ENCODE measurements at places on chromosomes 11 and 22.

DNA sequence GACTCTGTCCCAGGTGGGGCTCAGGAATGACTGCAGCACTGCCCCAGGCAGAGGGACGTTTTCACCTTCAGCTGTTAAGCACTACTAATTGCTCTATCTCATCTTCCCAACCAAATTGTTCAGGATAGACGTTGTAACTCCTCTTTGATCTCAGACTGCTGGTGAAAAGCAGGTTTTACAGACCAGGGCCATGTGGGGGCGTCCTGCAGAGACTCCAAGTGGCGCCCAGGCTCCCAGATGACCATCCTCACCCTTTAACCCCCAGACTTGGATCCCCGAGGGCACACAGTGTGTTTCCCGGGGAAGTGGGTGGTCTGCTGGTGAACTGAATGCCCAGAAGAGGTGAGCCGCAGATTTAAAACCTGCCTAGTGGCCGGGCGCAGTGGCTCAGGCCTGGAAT is 23.9 kb downstream of the FADD start:
- no peak for DNase-seq

GRCh38 chr11:60899046-60899936 is 7.1 kb downstream of the PRPF19 start:
- peak; percentile 56 for DNase-seq

GRCh38 chr11:95593111-95593510 is 196.5 kb downstream of the FAM76B start:
- no peak for DNase-seq

GRCh38 chr11:67632982-67633755 is 3.4 kb upstream of the NUDT8 start:
- DNase-seq = no peak

DNA sequence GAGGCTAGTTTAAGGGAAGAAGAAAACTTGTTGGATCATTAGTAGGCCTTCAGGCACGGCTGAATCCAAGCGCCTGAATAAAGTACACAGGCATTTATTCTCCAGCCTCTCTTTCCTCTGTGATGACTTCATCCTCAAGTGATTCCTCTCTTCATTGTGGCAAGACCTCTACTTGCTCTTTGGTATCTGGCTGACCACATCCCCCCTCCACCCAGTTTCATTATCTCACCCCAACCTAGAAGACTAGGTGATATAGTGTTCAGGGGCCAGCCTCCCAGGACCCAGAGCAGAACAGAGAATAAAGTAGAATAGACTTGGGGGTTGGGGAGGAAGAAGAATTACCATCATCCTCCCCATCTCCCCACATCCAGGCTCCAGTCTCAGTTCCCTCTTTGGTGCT is 189.3 kb downstream of the MIAT start:
- DNase-seq = no peak

GRCh38 chr11:39432929-39433328 is 2026.5 kb downstream of the LRRC4C start:
- DNase-seq = no peak

DNA sequence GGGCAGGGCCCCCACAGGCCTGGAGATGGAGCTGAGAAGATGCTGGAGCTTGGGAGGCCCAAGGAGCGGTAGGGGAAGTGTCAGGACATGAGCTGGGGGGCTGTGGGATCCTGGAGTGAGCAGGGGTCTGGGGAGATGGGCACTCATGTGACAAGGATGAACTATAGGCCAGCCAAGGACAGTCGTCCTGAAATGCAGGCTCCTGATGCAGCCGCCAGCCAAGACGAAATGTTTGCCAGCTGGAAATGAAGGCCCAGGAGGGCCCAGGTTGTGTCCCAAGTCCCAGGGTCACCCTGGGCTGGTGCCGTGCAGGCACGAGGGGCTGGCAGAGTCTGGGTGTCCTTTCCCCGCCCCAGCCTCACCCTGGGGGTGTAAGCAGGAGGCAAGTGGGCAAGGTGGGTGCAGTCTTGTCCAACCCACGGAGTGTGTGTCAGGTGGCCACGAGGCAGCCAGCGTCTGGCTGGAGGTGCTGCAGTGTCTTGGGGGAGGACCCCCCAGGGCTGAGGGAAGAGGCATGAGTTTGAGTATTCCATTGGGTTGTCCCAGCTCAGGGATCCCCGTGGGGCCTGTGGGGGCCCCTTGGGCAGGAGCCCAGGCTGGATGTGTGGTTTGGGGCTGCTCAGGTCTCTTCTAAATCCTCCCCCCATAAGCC is 21.4 kb downstream of the MRGPRG start:
- no peak for DNase-seq

GRCh38 chr22:46528121-46528610 is 9.3 kb downstream of the CELSR1 start:
- no peak for DNase-seq

DNA sequence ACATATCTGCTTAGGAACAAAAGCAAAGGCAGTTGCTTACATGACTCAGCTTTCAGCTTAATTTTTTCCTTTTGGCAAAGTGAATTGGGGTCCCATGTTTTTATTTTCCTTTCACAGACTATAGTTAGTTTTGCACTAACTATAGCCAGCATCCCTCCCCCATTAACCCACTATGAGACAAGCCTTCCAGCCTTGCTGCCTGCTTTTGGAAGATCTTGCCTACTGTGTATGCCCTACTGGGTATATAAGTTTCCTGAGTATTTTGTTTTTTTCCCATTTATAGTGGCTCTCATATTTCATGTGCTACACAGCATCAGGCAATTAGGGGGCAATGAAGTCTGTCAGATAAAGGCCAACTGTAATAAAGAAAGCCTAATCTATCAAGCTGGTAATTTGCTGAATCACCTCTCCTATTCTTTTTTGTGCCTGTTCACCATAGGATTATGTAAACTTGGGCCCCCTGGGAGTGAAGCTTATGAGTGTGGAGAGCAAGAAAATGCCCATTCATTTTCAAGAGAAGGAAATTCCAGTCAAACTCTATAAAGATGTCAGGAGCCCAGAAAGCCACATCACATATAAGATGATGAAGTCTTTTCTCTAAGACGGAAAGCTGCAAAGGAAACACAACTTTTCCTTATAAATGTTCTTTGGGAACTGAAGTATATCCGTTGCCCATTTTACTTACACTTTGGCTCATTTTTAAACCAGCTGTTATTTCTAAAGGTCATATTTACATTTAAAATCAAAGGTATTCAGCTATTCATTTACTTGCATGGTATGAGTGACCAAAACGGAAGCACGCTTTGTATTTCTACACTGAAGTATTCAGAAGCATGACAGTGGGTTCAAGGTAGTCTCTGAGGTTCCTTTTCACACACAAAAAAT is 64.0 kb downstream of the CCDC83 start:
- no peak for DNase-seq

GRCh38 chr11:116207421-116208141 is 565.2 kb downstream of the BUD13 start:
- no peak for DNase-seq
